ENCODE measurements at places on chromosomes 12 and 14.

DNA sequence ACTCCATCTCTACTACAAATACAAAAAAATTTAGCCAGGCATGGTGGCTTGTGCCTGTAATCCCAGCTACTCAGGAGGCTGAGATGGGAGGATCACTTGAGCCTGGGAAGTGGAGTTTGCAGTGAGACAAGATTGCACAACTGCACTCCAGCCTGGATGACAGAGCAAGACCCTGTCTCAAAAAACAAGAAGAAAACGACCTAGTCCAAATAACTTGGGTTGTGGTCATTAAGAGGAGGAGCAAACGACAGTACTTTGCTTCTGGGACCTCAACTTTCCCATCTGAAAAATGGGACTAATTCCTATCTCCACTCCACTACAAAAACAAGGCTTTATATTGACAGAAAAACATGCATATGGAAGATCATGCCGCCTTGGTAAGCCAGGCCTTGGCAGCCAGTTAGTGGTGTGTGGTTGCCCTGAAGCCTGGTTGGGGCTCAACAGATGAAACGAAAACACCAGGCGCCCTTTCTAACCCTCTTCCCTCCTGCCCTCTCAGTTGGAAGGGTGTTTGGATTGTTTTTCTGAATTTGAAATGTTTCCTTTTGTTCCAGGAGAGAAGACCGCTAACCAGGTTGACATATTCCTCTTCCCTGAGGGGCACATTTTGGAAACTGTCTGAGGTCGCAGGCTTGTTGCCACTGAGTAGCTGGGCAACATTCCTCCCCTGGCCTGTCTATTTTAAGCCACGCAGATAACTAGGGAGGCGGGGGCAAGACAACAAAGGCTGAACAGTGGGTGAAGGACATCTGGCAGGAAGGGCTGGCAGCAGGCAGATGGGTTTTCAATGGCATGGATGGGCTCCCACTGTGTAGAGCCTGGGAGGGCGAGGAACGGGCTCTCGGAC is 13.7 kb upstream of the VPS37B start:
- no peak for DNase-seq

DNA sequence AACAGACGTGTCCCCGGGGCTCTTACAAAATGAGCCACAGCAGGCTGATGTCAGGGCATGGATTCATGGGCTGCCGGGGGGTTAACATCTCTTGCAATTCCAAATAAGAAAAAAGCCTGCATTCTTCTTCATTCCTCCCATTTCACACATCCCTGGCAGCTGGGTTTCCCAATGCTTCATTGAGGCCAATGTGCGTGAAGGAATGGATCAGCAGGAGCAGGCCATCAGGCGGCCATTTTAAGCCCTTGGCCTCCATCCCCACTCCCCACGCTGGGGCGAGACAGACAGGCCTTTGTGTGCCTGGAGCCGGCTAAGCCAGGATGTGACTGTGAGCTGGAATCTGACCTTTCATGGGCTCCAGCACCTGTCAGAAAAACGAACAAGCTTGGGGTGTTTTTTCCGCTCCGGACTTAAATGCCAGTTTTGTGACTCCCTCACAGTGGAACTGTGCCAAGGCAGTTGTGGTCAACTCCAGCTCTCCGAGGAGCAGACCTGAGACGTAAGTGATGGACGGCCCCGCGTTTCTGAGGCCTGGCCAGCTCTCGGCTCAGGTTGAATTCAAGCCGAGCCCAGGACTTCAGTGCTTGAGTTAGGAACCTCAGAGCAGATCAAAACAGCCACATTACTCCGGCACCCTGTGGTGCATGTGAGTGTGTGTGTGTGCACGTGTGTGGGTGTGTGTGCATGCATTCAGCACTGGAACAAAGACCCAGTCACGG is 133.1 kb downstream of the TMEM30B start:
- no peak for DNase-seq

DNA sequence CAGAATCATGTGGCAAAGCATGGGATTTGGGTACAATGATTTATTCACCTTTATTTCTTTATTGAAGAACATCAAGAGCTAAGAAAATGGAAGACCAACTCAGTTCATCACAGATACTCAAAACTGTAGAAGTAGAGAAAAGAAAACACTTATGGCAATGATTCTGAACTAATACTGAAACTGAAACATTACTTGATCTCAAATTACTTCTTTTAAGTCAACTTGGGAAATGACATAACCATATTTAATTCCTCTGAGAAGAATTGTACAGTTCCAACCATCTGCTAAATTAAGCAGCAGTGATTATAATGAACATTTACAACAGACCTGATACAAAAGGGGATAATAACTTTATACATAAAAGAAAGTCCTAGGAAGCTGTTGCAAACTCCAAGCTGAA is 466.5 kb downstream of the TMTC2 start:
- no peak for DNase-seq

GRCh38 chr12:119780786-119781434 is 96.2 kb downstream of the CIT start:
- DNase-seq, result peak; percentile 54

- DNase-seq, result no peak
Observed at GRCh38 chr12:22658214-22658613, 33.2 kb downstream of the ETNK1 start.

GRCh38 chr14:64844272-64844671 is 35.4 kb downstream of the SPTB start:
- no peak for DNase-seq

DNA sequence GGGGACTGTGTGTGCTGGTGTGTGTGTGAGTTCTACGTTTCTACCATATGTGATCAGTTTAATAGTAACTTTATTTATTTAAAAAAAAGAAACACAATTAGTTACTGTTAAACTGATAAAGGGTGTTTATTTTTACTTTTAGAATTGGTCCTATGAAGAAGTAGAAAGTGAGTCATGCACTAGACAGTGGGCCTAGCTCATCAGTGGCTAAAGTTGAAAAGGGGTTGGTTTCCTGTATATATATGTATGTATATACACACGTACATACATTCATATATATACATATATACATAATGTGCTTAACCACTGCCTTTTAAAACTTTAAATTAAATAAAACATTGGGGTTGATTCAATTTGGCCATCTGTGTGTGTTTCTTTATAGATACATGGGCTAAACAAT is 68.8 kb upstream of the TMEM263 start:
- DNase-seq, result no peak

DNA sequence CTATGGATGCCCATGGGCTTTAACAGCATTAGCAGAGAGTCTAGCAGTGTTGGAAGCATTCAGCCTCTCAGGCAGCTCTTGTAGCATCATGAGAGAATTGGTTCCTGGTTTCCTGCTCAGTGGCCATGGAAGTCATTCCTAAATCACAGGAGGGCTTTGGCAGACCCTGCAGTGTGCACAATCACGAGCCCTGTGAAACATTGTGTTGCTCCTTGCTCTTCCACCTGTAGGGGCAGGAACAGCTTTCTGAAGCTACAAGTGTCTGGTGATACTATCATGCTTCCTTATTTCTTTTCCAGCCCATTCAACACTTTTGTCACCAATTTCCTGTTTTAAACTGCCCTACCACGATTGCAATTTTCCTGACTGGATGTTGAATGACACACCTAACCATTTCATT is 402.2 kb upstream of the USP15 start:
- DNase-seq, result no peak

DNA sequence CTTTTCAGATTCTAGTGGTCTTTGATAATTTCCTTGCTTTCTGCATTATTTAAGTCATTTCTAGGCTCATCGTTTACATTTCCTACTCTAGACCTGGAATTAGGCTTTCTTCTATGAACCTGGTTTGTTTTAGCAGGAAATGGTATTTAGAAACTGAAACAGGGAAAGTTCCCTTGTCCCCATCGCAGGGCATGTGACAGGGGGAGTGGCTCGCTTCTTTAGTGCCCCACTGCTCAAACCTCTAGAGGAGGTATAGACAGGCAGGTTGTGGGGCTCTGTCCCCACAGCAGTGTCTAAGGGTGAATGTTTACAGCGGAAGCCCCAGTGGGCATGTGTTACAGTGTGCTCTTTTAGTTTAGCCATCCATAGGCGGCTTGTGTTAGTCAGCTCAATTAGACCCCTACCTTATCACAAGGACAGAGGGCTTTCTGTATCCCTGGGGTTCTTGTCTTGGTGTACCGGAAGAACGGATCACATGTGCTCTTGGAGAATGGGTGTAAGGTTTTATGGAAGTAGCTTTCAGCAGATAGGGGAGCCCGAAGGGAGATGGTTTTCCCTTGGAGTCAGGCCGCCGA is 25.0 kb downstream of the IFT81 start:
- DNase-seq, result no peak

- no peak for DNase-seq
Observed at GRCh38 chr14:75312341-75312740, 33.7 kb downstream of the FOS start.

- no peak for DNase-seq
Observed at GRCh38 chr14:64763801-64764621, 59.8 kb downstream of the PLEKHG3 start.

- DNase-seq, result no peak
Observed at GRCh38 chr12:20572451-20572850, 122.7 kb upstream of the SLCO1C1 start.

DNA sequence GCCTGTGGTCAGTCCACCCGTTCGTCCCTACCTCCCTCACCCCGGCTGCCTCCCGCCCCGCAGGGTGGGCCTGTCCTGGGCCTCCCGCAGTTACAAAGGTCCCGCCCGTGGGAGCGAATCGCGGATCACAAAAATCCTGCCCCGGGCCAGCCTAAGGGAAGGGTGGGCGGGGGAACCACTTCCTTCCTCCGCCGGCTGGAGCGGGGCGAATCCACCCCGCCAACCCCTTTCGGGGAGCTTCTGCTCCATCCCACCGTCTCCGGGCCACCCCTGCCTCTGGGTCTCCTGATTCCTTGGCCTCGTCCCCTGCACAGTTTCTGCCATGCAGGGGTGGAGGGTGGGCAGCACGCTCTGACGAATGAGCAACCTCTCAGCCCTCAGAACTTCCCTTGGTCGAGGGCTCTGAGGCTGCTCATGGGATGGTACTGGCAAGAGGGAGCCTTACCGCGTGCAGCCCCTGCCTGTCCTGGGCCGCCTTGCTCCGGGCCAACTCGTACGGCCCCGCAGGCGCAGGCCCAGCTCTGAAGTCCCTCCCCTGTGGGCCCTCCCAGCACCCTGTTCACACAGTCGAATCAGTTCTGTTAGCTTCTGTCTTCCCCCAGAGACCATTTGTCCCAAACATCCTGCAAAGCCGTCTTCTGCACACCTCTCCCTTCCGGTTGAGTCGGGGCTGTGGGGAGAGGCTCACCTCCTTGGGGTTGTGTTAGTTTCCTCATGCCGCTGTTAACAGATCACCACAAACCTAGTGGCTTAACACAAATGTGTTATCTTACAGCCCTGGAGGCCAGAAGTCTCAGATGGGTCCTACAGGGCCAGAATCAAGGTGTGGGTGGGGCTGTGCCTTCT is 589 bp upstream of the HVCN1 start:
- DNase-seq, result peak; percentile 62

DNA sequence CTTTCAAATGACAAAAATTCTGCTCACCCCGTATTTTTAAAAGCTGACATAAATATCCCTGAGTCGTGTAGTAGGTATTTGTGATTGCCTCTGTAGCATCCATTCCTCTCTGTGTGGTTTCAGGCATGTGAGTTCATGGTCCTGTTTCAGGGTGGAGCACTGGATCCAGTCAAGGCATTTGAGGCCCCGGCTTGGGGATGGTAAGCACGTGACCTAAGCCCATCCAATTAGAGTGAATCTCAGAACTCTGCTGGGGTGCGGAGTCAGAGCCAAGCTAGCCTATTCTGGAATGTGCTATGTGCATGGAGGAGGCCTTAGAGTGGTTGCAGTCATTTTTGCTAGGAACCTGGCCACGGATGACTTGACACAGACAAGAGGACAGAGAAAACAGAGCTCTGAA is 4.3 kb upstream of the CSRP2 start:
- DNase-seq, result no peak

GRCh38 chr14:68365228-68365627 is 427.6 kb downstream of the ZFP36L1 start:
- DNase-seq, result no peak

DNA sequence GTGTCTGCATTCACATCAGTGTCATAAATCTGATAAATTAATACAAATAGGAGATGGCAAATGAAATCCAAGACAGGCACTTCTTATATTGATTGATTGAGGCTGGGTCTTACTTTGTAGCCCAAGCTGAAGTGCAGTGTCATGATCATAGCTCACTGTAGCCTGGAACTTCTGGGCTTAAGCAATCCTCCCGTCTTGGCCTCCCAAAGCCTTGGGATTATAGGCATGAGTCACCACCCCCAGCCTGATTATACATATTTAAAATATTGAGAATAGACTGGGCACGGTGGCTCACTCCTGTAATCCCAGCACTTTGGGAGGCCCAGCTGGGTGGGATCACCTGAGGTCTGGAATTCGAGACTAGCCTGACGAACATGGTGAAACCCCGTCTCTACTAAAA is 51.3 kb downstream of the MARK3 start:
- no peak for DNase-seq

GRCh38 chr14:51095854-51096823 is 1.2 kb upstream of the TRIM9 start:
- no peak for DNase-seq

GRCh38 chr14:71931492-71932228 is 569 bp upstream of the RGS6 start:
- DNase-seq, result no peak

DNA sequence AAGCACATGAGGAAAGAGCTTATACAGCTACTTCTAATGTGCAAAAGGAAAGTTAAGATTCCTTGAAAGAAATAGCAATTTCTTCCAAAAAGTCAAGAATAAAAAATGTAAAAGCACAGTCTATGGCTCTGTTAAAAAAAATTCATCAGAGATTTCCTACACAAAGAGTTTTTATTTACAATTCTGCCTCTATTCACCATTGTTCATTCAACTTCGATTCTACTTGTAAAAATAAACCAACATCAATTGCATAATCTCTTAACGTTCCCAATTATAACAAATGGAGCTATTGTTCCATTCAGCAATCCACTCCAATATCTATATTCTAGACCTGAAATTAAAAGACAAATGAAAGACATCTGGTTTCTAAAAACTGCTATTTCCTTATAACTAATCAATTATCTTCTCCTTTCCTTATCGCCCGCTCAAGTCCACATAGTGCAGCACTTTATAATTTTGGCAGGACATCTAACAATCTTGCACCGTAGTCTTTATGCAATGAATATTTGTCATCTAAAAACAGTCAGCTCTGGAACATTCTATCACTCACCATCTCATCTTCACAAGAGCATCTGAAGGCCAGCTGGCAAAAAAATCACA is 6.2 kb downstream of the EIF2S3B start:
- DNase-seq, result no peak
